ENCODE measurements at places on chromosomes 5 and 9.

DNA sequence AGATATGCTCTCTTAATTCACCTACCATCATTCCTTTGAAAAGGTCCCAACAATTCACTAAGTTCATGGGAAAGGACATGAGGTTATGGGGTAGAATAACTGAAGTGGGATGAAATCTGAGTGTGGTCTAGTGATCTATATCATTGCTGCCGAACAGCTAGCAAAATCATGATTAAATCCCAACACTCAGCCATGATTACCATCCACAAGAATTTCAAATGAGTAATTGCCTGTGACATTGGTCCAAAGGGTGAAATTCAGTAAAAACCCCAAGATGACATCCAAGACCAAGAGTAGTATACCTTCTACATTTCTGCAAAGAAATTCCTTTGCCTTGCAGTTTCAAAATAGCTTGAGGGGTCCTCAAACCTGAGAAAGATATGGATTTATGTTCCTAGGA lies 225.6 kb downstream of the SPOCK1 start:
- DNase-seq, result no peak

- no peak for DNase-seq
These were observed 44.8 kb upstream of the ALDOB start for GRCh38 chr9:101480386-101480785.

DNA sequence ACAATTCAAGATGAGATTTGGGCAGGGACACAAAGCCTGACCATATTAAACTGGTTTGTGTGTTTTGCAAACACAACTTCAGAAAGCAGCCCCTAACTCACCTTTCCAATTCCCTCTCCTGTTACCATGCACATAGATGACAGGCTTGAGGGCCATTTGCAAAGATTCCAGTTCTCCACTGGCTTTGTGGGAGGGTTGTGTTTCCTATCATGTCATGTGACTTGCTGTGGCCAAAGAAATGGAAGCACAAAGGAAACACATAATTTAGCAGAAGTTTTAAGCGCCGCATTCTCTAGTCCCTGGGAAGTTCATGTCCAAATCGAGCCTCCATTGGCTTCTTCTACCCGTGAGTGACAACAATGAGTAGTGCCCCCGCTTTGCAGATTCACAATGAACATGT lies 57.9 kb upstream of the CDH6 start:
- no peak for DNase-seq

DNA sequence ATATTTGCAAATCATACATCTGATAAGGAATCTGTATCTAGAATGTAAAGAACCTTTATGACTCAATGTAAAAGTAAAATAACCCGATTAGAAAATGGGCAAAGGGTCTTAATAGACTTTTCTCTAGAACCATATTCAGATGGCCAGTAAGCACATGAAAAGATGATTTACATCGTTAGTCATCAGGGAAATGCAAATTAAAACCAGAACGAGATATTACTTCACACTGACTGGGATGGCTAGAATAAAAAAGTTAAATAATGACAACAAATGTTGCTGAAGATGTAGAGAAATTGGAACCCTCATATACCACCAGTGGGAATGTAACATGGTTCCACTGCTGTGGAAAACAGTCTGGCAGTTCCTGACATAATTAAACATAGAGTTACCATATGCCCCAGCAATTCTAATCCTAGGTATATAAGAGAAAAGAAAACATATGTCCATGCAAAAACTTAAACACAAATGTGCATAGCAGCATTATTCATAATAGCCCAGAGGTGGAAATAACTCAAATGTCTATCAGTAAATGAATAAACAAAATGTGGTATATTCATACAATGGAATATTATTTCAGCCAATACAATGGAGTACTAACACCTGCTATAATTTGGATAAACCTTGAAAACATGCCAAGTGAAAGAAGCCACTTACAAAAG lies 100.4 kb upstream of the MAMDC2 start:
- DNase-seq, result no peak

- DNase-seq, result no peak
These were observed 9.9 kb downstream of the PRDM6 start for GRCh38 chr5:123098767-123099513.

DNA sequence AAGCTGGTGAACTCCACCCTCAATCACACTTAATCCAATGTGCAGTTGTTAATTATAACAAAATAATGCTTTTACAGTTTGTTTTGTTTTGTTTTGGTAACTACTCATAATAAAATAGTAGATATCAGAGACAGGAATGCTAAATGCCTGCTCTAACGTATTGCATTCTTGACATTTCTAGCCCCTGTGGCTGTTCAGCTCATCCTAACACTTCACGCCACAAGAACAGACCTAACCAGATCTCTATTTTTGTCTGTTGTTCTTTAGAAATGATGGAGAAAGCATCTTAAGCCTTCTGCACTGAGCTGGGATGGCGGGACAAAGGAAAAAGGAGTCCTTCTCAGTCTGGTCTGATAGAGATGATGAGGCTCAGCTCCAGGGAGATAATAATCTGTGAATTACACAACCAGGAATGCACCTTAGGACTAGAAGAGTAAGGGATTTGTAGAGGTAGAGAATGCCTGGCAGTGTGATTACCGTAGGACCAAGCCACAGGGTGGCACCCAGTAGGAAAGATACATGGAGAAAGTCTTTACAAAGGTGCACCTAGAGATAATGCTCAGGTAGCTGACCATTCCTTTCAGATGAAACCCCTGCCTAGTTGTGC lies 628.8 kb downstream of the PDE4D start:
- DNase-seq, result no peak

GRCh38 chr9:89621031-89621430 lies 16.2 kb downstream of the GADD45G start:
- no peak for DNase-seq

GRCh38 chr9:127184641-127185040 lies 62.2 kb upstream of the ANGPTL2 start:
- DNase-seq, result no peak

GRCh38 chr9:69995846-69996245 lies 47.8 kb upstream of the MAMDC2 start:
- DNase-seq, result no peak

- no peak for DNase-seq
These were observed 10.5 kb downstream of the EXD3 start for GRCh38 chr9:137412431-137412830.

- DNase-seq, result no peak
These were observed at the start of gene RNF224 for GRCh38 chr9:137227054-137227852. TSS of gene RNF224 (plus strand) at chr9:137227502. CDS start at chr9:137228336, 834 bp downstream.

DNA sequence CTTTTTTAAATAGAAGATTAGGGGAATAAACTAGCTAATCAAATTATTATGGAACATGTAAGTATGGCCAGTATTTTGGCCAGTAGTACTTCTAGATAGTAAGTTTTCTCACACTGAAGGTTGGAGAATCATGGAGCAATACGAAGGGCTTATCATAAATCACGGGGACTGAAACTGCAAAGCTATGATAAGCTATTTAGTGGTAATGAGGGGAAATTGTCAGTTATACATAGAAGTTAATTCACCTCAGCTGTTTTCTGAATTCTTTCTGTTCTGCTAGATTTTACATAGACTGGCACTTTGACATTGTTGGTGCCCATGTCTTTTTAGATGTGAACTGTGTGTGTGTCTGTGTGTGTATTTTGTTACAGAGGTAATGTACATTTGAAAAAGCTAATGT lies 34.5 kb upstream of the FAM151B start:
- no peak for DNase-seq

GRCh38 chr9:18865542-18865941 lies 167.5 kb downstream of the SAXO1 start:
- no peak for DNase-seq

- no peak for DNase-seq
These were observed 90.6 kb downstream of the PSD2 start for GRCh38 chr5:139886213-139886612.
